ENCODE measurements at places on chromosomes 5 and 9. TPM values are rescaled to one million over a fixed set of nuclear protein-coding genes. Genes with fewer than 3 reads are reported as not detected.

DNA sequence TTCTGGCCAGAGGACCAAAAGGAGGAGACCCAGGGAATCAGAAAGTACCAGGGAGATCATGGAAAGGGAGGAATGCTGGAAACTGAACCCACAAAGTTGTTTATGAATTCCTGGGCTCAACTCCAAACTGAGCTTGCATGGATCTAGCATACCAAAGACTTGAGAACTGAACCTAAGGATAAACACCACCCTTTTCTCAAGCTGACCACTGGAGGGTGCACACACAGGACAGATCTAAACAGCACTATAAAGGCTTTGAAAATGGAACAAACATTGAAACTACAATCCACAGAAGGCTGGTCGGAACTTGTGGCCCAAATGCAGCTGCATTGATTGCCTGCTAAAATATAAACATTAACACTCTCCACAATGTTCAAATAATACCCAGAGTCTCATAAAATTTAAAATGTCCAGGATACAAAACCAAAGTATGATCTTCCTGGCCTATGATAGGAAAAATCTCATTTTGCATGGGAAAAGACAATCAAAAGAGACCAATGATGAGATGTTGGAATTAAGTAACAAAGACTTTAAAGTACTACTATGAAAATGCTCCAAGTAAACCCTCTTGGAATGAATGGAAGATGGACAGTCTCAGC lies 15.6 kb upstream of the IRF1 start:
- H3K27ac ChIP-seq = peak overlapping the region; percentile 81
- H3K4me3 ChIP-seq = no peak overlapping the region
- peak; percentile 66 for DNase-seq

Gene NMUR2
- not detected for total RNA-seq

GRCh38 chr5:172064358-172064757 lies 57.9 kb upstream of the FBXW11 start:
- H3K27me3 ChIP-seq = no peaks in the 10 kb centered on the region
- peaks cover 55% of the 10 kb centered on the region for H3K36me3 ChIP-seq
- no peak overlapping the region for H3K27ac ChIP-seq
- DNase-seq = no peak

Gene DIRAS2
- total RNA-seq = 5.1 TPM

DNA sequence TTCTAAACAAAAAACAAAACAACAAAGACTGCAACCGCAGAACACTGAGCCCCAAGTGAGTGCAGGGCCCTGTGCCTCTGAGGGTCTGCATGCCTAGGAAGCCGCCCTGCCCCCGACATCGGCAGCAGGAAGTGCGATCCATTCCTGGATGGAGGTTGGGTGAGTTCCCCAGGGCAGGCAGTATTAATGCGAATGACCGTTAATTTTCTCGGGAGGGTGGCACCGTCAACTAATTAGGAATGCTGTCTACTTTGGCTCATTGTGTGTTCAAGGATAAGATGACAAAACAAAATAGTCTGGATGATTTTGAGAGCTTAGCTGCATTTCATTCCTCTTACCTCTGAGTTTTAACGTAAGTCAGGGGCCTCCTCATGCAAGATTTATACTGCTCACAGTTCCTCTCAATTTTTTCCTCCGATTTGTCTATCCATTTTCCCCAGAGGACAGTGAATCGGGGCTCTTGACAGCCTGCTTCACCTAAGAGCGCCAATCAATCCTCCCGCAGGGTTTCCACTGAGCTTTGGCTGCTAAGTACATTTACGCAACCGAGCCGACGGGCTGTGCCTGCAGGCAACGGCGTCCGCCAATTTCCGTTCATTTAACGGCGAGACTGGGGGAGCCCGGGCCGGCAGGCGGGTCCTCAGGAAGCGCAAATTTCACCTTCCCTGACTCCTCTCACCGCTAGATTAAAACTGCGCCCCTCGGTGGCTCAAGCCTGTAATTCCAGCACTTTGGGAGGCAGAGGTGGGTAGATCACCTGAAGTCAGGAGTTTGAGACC lies 2.9 kb upstream of the NXNL2 start:
- no peak for DNase-seq
- peak overlapping the region; percentile 73 for H3K4me3 ChIP-seq
- H3K4me1 ChIP-seq = peaks cover 36% of the 10 kb centered on the region
- no peaks in the 10 kb centered on the region for H3K36me3 ChIP-seq
- H3K27me3 ChIP-seq = no peaks in the 10 kb centered on the region
- H3K27ac ChIP-seq = peak overlapping the region; percentile 89

Gene C5orf46
- not detected for total RNA-seq

Gene FOXD4L6
- not detected for total RNA-seq

GRCh38 chr5:77987988-77988387 lies 211.8 kb upstream of the TBCA start:
- no peaks in the 10 kb centered on the region for H3K27me3 ChIP-seq
- DNase-seq = no peak
- H3K4me1 ChIP-seq = peaks cover 21% of the 10 kb centered on the region
- peaks cover 3% of the 10 kb centered on the region for H3K36me3 ChIP-seq
- no peak overlapping the region for H3K4me3 ChIP-seq

DNA sequence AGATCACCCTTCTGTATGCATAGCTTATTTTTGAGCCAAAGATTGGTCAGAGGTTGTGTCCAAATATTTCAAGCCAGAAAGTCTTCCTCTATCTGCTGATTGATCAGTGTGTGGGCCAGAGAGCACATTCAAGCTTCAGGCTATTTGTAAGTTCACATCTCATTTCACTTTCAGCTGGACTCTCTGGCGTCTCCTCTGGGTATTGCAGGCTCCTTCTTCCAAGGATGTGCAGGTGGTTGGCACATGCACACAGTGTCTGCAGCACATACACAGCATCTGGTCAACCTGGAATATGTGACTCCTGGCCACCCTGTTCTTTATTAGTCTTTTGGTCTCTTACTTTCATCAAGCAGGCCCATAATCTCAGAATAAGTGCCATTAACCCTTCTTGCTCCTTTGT lies 516.1 kb downstream of the ANXA1 start:
- H3K4me3 ChIP-seq = no peak overlapping the region
- no peaks in the 10 kb centered on the region for H3K27me3 ChIP-seq
- H3K36me3 ChIP-seq = no peaks in the 10 kb centered on the region
- H3K27ac ChIP-seq = no peak overlapping the region

- no peak overlapping the region for H3K27ac ChIP-seq
- peaks cover 29% of the 10 kb centered on the region for H3K4me1 ChIP-seq
- DNase-seq = no peak
- peaks cover 19% of the 10 kb centered on the region for H3K36me3 ChIP-seq
- H3K4me3 ChIP-seq = no peak overlapping the region
These were observed 25.6 kb downstream of the FBXW11 start for GRCh38 chr5:171980792-171981191.

Gene IFNK
- total RNA-seq = not detected

Gene TYRP1
- total RNA-seq = not detected

Gene ELOVL7
- total RNA-seq = 0.47 TPM

DNA sequence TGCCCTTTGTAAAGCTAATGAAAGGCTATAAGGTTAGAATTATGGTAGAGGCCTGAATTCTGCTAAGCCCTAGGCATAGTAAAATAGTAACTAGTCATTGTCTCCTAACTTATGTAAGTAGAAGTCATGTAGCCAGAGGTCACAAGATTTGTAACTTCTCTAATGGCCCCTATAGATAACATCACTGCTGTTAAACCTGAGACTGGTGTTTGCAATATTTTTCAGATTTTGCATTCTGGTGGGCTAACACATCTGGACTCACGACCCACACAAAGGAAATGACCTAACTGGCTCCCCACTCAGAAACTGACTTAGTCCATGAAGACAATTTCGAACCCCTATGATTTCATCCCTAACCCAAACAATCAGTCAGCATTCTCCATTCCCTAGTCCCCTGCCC lies 37.2 kb upstream of the TTC39B start:
- no peak overlapping the region for H3K27ac ChIP-seq
- H3K4me3 ChIP-seq = no peak overlapping the region
- H3K27me3 ChIP-seq = no peaks in the 10 kb centered on the region
- H3K36me3 ChIP-seq = no peaks in the 10 kb centered on the region
- no peak for DNase-seq

Gene HAPLN1
- 114 TPM for total RNA-seq

Gene ABLIM3
- total RNA-seq = 0.64 TPM

Gene CCL19
- total RNA-seq = not detected

DNA sequence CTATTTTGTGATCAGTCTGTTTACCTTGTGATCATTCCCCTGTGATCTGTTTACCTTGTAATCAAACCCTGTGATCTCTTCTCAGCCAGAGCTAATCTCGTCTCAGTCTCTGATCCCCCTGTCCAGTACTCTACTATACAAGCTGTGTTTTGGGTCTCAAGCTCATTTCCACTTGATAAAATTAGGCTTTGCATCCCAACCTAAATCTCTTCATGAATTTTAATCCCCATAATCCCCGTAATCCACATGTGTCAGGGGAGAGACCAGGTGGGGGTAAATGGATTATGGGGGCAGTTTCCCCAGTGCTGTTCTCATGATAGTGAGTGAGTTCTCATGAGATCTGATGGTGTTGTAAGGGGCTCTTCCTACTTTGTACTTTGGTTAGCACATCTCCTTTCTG lies 157.2 kb downstream of the PRR16 start:
- no peak for DNase-seq
- no peaks in the 10 kb centered on the region for H3K27me3 ChIP-seq
- H3K4me1 ChIP-seq = peaks cover 47% of the 10 kb centered on the region
- H3K36me3 ChIP-seq = peaks cover 2% of the 10 kb centered on the region
- peak overlapping the region; percentile 0 for H3K27ac ChIP-seq

DNA sequence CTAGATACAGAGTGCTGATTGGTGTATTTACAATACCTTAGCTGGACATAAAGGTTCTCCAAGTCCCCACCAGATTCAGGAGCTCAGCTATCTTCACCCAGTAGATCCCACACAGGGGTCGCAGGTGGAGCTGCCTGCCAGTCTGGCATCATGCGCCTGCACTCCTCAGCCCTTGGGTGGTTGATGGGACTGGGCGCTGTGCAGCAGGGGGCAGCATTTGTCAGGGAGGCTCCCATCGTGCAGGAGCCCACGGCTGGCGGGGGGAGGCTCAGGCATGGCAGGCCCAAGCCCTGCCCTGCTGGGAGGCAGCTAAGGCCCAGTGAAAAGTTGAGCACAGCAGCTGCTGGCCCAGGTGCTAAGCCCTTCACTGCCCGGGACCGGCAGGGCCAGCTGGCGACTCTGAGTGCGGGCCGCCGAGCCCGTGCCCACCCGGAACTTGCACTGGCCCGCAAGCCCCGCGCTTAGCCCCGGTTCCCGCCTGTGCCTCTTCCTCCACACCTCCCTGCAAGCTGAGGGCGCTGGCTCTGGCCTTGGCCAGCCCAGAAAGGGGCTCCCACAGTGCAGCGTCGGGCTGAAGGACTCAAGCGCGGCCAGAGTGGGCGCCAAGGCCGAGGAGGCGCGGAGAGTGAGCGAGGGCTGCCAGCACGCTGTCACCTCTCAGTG lies 314.1 kb upstream of the ATP10B start:
- H3K4me1 ChIP-seq = no peaks in the 10 kb centered on the region
- no peaks in the 10 kb centered on the region for H3K27me3 ChIP-seq
- H3K27ac ChIP-seq = no peak overlapping the region
- DNase-seq = no peak
- H3K4me3 ChIP-seq = no peak overlapping the region

Gene FOXD4L3
- not detected for total RNA-seq

- no peak for DNase-seq
- H3K4me1 ChIP-seq = no peaks in the 10 kb centered on the region
- H3K27me3 ChIP-seq = peaks cover 48% of the 10 kb centered on the region
- H3K4me3 ChIP-seq = no peak overlapping the region
- no peak overlapping the region for H3K27ac ChIP-seq
These were observed 77.8 kb upstream of the SLC1A3 start for GRCh38 chr5:36528588-36528987.

- no peak overlapping the region for H3K4me3 ChIP-seq
- no peak overlapping the region for H3K27ac ChIP-seq
- no peaks in the 10 kb centered on the region for H3K4me1 ChIP-seq
- no peak for DNase-seq
- no peaks in the 10 kb centered on the region for H3K36me3 ChIP-seq
These were observed 273.6 kb downstream of the ADAMTSL1 start for GRCh38 chr9:18747595-18747994.

Gene ZDHHC21
- total RNA-seq = 9.5 TPM

DNA sequence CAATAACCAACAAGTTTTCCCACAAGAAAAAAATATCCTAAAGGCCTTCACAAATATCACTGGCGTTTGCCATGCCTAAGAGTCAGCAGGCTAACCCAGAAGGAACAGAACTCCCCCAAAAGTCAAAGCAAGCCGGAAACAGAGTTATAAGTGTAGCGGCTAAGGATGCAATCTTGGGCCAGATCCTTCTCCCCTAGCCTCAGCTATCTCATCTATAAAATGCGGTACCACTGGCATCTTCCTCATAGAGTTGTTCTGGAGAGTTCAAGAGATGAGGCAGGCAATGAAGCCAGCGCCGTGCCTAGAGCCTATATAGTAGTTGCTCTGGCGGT lies 632 bp downstream of the DPM2 start:
- DNase-seq = no peak
- H3K36me3 ChIP-seq = peaks cover 9% of the 10 kb centered on the region

GRCh38 chr9:87542141-87542540 lies 44.5 kb downstream of the DAPK1 start:
- no peak overlapping the region for H3K4me3 ChIP-seq
- H3K4me1 ChIP-seq = peaks cover 50% of the 10 kb centered on the region
- peak; percentile 11 for DNase-seq
- H3K27me3 ChIP-seq = no peaks in the 10 kb centered on the region
- peaks cover 50% of the 10 kb centered on the region for H3K36me3 ChIP-seq
- no peak overlapping the region for H3K27ac ChIP-seq

Gene SETX
- 54.4 TPM for total RNA-seq

DNA sequence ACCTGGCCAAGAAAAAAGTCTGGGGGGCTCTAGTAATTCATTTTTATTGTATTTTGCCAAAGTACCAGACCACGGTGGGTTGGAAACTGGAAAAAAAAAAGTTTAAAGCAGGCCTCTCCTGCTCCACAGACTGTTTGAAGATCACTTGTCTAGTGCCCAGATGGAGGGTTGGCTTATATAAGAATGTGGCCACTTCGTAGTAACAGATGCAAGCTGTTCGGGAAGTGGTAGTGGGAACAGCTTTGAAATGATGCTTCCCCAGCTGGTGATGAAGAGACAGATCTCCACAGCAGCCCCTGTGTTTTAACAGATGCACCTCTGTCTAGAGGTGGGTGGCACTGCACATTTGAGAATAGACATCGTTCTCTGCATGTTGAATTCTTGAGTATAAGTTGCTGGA lies 54.3 kb upstream of the DMRT3 start:
- no peaks in the 10 kb centered on the region for H3K36me3 ChIP-seq
- no peak overlapping the region for H3K27ac ChIP-seq
- DNase-seq = no peak
- no peaks in the 10 kb centered on the region for H3K27me3 ChIP-seq

DNA sequence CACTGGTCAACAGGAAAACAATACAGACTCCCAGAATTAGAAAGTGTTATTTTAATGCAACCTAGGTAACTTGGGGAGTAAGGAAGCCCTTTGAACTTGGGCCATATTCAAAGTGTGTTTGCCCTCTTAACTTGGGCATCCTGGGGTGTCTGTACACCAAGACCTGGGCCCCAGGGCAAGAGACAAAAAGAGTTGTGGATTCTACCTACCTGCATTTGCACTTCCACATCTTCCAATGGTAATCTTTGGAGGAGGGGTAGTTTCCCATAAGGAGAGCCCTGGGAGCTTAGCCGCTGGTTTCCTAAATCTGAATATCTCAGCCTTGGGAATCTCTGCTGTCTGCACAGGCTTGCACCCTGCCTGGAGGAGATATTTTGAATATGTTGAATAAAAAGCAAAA lies 8.5 kb downstream of the WNT8A start:
- no peaks in the 10 kb centered on the region for H3K36me3 ChIP-seq
- DNase-seq = no peak
- no peaks in the 10 kb centered on the region for H3K4me1 ChIP-seq
- no peak overlapping the region for H3K4me3 ChIP-seq
- no peak overlapping the region for H3K27ac ChIP-seq
